EL (cell line): ENCODE measurements at places on chromosomes 7 and 10.

- no peak for DNase-seq
These were observed 880 bp downstream of the HOXA5 start for GRCh38 chr7:27142580-27143022.

- DNase-seq, result no peak
These were observed 138.9 kb upstream of the LYZL1 start for GRCh38 chr10:29150010-29150409.

- DNase-seq, result no peak
These were observed 91.2 kb upstream of the MYL10 start for GRCh38 chr7:101720324-101720723.

DNA sequence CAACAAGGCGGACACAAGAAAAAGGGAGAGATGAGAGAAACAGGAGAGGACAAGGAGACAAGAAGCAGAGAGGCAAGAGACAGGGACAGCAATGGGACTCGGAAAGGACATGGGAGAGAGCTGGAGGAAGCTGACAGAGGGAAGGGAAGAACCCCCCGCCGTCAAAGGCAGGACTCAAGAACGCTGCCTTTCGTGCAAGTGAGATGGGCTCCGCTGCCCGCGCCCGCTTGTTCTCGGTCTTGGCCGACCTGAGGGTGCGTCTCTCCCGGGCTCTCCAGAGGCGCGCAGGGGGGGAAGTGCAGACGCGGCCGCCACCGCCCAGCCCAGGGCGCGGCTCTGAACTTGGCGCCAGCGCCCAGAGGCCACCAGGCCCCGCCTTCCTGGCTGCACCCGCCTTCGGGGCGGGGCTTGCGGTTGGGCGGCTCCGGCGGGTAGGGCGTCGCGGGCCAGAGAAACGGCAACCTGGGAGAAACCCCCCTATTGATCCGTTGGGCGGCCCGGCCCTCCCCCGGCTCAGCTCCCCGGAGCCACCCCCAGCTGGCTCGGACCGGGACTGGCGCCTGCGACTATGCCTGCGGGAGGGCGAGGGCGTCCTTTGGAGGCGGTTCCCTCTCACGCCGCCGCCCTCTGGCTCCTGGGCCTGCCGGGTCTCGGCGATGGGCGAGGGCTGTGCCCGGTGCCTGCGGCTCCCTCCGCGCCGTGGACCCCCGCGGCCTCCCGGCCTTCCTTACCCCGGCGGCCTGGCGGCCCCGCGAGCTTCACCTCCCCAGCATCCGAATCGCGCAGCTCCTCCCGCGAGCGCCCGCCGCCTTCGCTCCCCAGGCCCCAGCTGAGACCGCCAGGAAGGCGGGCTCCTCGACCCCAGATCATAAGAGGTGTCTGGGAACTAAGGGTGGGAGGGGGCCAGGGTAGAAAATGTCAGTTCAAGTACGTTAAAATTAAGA, 2.2 kb upstream of the ANTXRL start:
- DNase-seq, result peak; percentile 79

GRCh38 chr7:55593515-55594318, 21.4 kb upstream of the VOPP1 start:
- peak; percentile 55 for DNase-seq

- DNase-seq, result no peak
These were observed 156.9 kb upstream of the ADCY1 start for GRCh38 chr7:45417268-45417667.

DNA sequence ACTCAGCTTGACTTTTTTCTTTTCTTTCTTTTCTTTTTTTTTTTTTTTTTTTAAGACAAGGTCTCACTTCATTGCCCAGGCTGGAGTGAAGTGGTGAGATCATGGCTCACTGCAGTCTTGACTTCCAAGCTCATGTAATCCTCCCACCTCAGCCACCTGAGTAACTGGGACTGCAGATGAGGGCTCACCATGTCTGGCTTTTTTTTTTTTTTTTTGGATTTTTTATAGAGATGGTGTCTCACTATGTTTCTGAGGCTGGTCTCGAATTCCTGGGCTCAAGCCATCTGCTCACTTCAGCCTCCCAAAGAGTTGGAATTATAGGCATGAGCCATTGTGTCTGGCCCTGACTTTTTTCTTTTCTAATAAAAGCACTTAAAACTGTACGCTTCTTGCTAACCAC, 358.2 kb upstream of the IGFBP3 start:
- DNase-seq, result no peak

GRCh38 chr7:103714376-103714927, 268.4 kb upstream of the SLC26A5 start:
- no peak for DNase-seq

DNA sequence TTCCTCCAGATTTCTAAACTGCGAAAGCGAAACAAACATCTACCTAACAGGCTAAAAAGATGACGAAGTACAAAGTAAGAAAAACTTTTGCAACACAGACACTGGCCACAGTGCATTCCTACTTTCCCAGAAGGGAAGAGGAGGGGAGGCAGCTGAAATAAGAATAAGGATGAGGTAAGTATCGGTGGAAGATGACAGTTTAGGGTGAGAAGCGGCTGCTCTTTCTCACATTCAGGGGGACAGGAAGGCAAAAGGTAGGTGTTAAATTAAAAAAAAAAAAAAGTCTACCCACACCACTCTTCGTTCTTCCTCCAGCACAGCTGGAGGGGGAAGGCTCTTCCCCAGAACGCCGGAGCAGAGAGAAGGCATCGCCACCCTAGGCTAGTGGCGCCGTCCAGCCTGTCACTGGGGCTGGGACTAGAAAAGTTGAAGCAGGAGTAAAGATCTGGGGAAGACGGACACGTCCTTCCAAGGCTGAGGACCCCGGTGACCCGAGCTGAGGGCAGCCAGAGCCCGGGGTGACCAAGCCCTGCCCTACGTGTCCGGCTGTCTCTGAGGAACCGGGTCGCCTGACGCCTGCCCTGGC, 846 bp downstream of the DNAJC1 start:
- peak; percentile 52 for DNase-seq

DNA sequence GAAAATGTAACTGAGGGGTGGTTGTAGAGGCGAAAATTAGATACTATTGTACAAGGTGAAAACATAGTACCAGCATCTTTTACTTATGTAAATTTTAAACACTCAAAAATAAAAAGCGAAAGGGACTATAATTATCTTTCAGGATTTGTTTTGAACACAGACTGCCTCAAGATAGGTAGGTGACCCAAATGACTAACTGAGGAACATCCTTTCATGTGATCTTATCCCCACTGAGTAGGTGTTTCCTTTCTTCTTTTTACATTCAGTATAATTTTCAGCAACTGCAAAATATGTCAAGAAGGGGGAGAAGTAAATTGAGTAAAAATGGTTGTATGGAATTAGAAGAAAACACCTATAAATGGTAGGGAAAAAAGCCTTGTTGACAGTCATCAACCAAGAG, 236.7 kb downstream of the PHF14 start:
- no peak for DNase-seq

GRCh38 chr10:111023060-111023459, 53.8 kb upstream of the ADRA2A start:
- no peak for DNase-seq

- DNase-seq, result peak; percentile 65
These were observed 5.8 kb downstream of the DKK1 start for GRCh38 chr10:52319926-52320325.

GRCh38 chr10:58516119-58516518, 3.4 kb downstream of the BICC1 start:
- peak; percentile 89 for DNase-seq

DNA sequence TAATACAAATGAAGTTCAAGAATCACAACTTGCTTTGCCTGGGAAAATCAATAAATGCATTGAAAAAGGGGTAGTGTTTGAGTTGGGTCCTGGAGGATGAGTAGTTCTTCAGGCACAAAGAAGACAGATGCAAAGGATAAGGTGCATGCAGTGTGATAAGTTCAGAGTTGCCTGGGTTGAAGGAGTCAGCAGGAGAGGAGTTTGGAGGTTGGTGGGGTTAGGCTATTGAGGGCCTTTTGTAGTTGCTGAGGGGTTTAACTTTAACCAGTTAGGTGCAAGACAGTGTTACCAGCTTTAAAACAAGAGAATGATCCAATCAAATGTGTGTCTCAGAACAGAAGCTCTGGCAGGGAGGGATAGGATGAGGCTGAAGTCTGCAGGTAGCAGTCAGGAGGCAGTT, 44.3 kb upstream of the GLCCI1 start:
- DNase-seq, result no peak

DNA sequence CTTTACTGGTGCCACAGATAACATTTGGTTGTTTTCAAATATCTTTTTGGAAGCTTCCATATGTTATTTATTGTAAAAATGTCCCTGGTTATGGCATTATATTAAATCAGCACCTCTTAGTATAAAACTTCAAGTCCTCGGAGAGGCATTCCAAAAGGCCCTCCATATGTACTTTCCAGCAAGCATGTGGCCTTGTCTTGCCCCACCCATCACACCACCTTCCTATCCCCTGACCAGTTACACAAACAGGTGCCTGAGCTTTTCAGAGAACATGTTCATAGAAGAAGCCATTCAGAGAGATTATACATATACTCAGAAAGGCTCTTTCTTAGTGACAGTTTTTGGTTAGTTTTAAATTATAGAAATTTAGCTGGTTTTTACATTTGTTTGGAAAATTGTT, 92.4 kb upstream of the PRKG1 start:
- no peak for DNase-seq

- no peak for DNase-seq
These were observed 752 bp downstream of the DRGX start for GRCh38 chr10:49394933-49395740.

GRCh38 chr10:6885284-6885683, 305.2 kb upstream of the PRKCQ start:
- no peak for DNase-seq

DNA sequence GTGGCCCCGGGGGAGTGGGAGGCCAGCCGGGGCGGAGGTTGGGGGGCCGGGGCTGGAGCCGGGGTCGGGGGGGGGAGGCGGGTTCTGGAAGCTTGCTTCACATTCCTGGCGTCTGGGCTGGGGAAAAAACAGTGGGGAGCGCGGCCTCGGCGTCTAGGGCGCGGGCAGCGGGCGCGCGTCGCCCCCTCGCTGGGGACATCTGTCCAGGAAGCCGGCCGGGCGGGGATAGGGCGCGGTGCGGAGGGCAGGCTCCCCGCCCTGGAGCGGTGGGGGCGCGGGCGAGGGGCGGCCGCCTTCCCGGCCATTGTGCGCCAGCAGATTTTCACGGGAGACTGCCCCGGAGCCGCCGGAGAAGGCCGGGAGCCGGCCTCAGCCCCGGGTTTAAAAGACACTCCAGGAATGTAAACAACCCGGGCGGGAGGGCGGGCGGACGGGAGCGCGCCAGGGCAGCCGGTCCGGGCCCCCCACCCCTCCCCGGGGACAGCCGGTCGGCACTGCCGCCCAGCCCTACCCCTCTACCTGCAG, 1.4 kb downstream of the ZMIZ1 start:
- DNase-seq, result peak; percentile 50

- no peak for DNase-seq
These were observed 38.7 kb downstream of the RASGEF1A start for GRCh38 chr10:43227911-43228782.

DNA sequence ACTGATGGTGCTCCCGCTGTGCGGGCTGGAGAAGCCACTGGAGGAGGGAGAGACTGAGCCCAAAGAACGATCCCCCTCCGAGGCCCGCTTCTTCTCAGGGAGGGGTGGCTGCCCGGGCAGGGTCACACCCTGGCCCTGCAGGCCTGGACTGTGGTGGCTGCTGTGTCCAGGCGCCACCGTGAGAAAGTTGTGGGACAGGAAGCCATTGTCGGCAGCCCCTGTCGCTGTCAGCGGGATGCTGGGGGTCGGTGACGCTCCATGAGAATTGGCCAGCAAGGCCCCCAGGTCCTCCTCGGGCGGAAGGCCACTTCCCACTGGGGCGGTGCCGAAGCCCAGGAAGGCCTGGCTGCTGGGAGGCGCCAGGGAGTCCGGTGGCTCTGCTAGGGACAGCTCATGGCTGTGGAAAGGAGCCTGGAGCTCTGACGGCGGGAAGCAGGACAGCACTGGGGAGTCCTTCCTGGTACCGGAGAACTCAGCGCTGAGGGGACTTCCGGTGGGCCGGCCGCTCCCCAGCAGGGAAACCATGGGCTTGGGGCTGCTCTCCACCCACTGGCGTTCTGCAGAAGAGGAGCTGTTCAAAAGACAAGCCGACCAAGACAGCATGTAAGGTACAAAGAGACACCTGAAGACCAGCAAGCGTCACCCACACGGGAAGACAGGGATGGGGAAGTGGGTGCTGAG, 278.8 kb downstream of the TNS3 start:
- no peak for DNase-seq

- DNase-seq, result no peak
These were observed 15.2 kb downstream of the GRK5 start for GRCh38 chr10:119222537-119222936.
